OCI-LY7 (cell line): ENCODE measurements at places on chromosomes 11 and 22. TPM values are rescaled to one million over a fixed set of nuclear protein-coding genes. Genes with fewer than 3 reads are reported as not detected.
A peak's percentile ranks its signal among the peaks of the same experiment; 100 is the strongest.

Gene CDON
- 1.1 and 2.5 TPM in 2 replicates for total RNA-seq

Gene TEX12
- 0.50 and 0.59 TPM in 2 replicates for total RNA-seq

Gene BARX2
- total RNA-seq: 0.23 TPM in 1 of 2 replicates, not detected in the other

Gene MIAT
- 4.1 and 5.2 TPM in 2 replicates for total RNA-seq

Gene VWCE
- total RNA-seq: 4.1 and 5.5 TPM in 2 replicates

GRCh38 chr11:92125321-92125720, 99.3 kb upstream of the FAT3 start:
- DNase-seq: no peak

DNA sequence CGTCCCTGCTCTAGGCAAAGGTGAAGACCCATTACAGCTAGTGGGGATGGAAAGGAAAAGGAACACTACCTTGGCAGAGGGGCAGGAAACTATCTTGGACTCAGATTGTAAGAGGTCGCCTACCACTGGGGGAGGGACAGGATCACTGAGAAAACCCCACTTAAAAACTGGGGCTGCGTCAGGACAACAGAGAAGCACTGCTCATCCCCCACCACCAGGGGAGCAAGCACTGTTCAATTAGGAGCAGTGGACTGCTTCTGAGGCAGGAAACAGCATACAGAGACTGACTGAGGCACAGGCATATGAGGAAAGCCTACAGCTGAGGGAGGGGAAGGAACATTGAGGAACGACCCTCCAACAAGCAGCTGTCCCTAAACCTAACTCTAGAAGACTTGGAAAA, 20.8 kb upstream of the DLAT start:
- DNase-seq: peak; percentile 70

DNA sequence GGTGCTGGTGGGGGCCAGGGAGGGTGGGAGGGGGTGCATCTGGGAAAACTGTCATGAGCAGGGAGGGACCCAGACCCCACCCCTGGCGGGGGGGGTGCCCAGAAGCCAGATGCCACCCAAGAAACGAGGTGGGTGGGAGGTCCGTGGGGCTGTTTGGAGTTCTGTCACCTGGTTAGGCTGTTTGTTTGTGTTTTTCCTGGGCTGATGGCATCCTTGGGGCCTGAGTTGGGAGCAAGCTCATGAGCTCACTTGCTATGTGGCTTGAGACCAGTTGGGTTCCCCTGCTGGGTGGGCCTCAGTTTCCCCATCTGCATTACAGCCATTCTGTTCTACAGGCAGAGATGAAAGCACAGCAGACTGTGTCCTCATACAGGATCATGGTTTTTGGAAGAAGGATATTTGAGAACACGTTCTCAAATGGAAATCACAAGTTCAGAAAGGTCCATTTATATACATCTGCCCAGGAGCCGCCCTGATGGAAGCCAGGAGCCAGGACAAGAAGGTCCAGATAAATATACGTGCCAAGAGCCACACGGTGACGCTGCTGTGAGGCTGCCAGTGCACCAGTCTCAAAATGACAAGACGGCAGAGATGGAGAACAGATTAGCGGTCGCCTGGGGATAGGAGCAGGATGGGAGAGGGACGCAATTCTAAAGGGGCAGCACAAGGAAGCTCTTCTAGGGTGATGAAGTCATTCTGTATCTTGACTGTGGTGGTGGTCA, 312.9 kb downstream of the MN1 start:
- no peak for DNase-seq

DNA sequence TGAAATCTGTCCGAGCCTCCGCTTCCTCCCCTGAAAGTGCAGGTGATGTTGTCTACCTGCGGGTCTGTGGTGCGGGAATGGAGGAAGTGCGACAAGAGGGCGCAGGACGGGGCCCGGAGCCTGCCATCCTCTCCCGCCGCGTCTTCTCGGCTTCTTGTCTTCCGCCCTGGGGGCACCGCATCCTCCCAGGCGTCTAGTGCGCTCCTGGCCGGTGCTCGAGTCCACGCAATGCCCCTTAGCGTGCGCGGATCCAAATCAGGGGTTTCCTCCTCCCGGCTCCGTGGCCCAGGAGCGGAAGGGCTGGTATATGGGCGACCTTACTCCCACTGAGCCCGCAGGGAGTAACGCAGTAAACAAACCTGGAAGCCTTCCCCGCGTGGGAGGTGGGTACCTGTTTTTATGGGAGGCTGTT, 405 bp downstream of the SFI1 start:
- peak; percentile 62 for DNase-seq

- DNase-seq: no peak
Observed at GRCh38 chr22:23684561-23685031, 6.2 kb upstream of the RGL4 start.

- no peak for DNase-seq
Observed at GRCh38 chr11:65096926-65097325, 912 bp downstream of the VPS51 start.

DNA sequence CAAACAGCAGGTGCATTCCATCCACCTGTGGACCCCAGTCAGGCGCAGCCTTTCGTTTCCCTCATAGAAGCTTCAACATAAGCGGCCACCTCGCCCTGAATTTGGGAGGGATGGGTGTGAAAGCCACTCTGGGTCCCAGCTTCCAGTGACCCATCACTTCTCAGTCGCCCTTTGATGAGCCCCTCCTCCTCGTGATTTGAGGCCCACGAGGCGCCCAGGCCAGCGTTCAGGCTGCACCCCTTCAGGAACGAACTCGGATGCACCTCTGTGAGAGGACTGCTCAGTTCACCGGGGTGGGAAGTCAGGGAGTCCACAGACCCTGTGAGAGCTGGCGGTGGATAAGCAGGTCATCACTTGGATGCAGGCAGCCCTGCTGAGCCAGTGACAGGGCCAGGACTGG, 1118.2 kb downstream of the BRD1 start:
- DNase-seq: no peak

DNA sequence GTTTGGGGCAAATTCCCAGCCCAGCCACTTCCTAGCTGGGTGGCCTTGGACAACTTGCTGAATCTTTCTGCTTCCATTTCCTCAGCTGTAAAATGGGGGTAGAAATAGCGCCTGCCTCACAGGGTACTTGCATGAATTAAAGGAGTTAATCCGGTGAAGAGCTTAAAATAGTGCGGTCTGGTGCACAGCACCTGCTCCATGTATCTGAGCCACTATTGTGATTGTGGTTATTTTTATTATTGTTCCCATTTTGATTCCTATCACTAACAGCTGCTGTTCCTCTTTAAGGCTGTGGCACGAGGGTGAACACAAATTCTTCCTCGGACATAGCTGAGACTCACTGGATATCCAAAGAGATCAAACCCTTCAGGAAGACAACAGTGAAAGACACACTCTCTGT, 46.9 kb upstream of the TP53I11 start:
- no peak for DNase-seq

DNA sequence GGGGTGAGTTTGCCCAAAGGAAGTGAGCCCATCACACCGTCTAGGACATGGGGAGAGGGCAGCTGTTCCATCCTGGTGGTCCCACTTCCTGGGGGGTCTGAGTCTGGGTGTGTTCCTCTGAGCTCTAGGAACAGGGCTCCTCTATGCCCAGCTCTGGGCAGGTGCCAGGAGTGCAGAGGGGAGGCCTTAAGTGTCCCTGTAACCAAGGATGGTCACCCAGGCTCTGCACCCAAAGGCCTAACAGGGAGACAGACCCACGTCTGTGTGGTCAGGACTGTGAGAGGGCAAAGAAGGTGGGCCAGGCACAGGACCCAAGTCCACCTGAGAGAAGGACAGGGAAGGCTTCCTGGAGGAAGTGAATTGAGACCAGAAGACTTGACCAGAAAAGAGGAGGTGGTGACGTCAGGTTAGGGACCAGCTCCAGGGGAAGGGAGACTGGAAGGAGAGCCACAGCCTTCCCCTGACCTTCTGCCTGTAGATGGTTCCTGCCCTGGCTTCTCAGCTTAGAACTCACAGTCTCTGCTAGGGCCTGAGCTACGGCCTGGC, 11.3 kb upstream of the TCF20 start:
- DNase-seq: no peak

- DNase-seq: peak; percentile 38
Observed at GRCh38 chr11:11931461-11932055, 76.9 kb downstream of the DKK3 start.

DNA sequence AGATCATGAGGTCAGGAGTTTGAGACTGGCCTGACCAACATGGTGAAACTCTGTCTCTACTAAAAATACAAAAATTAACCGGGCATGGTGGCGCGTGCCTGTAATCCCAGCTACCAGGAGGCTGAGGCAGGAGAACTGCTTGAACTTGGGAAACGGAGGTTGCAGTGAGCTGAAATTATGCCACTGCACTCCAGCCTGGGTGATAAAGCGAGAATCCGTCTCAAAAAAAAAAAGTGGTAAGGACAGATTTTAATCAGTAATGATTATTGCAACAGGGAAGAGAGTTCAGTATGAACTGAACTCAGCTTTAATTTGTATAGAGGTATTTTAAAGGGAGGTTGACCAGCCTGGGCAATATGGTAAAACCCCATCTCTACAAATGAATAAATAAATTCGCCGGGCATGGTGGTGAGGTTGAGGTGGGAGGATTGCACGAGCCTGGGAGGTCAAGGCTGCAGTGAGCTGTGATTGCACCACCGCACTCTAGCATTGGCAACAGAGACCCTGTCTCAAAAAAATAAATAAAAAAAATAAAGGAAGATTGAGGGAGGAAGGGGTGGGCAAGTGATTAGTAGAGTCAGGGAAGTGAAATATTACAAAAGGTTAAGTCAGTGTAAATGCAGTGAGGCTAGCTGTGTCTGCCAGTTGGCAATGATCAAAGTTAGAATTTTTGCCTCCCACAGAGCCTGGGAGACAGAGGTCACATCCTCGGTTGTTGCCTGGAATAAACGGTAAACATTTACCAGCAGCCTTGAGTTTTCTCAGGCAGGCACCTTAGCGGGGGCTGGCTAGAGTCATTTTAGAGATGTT, 2.6 kb upstream of the MCM5 start:
- peak; percentile 33 for DNase-seq

DNA sequence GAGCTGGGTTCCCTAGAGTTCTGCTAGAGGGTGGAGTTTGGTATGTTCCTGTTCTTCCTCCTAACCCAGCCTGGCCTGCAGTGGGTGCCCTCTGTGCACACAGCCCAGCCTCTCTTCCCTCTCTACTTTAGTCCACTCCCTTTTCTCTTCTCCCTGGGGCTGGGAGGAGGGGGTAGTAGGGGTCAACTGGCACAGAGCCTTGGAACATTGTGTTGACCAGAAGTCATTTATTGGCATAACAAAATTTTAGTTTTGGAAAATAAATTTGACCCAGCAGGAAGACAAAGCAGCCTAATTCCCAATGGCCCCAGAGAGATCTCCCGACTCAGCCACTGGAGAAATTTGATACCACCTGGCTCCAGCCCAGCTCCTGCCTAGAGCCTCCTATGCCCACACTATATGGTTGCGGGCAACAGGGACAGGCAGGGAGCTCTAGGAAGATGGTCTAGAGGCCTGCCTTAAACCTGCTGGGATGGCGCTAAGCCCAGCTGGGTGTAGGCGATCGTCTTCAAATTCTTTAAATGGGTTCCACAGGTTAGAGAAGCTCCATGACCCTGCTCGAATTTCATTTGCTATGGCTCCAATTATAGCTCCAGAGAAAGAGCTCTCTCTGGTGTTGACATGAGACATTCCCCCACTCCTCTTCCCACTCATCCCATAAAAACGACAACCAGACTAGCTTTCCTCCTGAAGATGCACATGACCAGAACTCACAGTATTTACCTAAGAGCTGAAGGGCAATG, 9.9 kb downstream of the PCSK7 start:
- no peak for DNase-seq

DNA sequence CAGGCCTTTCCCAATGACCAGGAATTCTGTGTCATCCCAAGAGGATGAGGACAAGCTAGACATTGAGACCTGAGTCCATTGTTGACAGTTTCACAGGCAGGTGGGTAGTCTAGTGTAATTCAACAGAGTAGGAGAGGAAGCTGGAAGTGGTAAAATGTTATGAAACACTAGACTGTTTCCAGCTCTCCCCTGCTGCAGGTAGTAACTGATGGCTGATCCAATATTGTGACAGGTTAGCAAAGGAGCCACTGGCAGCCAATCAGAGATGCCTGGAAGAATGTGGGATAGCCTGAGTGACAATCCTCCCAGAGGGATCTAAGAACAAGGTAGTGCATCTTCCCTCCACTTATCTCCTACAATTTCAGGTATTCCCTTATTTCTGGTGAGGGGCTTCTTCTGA, 10.6 kb upstream of the GDPD4 start:
- no peak for DNase-seq

DNA sequence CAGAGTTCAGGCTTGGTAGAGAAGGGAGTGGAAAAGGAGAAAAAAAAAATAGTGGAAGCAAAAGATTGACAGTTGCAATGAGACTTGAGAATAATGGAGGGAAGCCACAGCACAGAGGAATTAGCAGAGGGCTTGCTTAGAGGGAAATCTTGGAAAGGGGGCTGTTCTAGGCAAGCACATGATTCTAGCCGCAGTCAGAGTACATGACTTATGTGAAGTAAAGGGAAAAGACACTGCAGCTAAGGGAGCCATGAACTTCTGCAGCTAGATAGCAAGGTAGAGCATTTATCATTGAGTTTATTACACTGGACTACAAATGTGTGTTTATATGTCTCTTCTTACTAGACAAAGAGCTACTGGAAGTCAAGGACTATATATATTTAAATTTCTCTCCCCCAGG, 144.0 kb upstream of the OPCML start:
- DNase-seq: no peak

DNA sequence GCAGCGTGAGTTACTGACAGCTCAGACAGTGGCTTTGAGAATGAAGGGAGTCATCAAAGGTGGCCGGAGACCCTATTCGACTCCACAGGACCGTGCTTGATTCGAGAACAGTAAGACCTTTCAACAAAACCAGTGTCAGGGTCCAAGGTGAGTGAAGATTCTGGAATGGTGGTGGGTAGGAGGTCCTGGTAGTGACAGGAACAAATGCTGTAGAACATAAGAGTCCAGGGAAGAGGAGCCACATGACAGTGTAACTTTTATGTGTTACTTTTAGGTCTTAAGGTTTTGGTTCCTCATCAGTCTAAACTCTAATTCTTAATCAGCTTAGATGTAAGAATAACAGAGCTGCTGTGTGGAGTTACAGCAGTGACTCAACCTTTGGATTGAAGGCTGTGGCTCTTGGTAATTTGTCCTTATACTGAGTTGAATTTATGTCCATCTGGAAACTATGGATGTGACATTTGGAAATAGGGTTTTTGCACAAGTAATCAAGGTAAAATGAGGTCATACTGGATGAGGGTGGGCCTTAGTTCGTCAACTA, 1.8 kb downstream of the TBC1D22A start:
- no peak for DNase-seq

GRCh38 chr11:13183094-13183825, 94.3 kb upstream of the BMAL1 start:
- DNase-seq: no peak
